ENCODE measurements at places on chromosomes 1 and 21. TPM values are rescaled to one million over a fixed set of nuclear protein-coding genes. Genes with fewer than 3 reads are reported as not detected.
A peak's percentile ranks its signal among the peaks of the same experiment; 100 is the strongest.

Gene KCNH1
- total RNA-seq: not detected

Gene PIK3C2B
- 35.3 TPM for total RNA-seq

GRCh38 chr21:44263221-44263760, 1.6 kb upstream of the DNMT3L start:
- H3K27ac ChIP-seq: no peak overlapping the region
- no peaks in the 10 kb centered on the region for H3K4me1 ChIP-seq
- no peak for DNase-seq

Gene AADACL3
- total RNA-seq: not detected

DNA sequence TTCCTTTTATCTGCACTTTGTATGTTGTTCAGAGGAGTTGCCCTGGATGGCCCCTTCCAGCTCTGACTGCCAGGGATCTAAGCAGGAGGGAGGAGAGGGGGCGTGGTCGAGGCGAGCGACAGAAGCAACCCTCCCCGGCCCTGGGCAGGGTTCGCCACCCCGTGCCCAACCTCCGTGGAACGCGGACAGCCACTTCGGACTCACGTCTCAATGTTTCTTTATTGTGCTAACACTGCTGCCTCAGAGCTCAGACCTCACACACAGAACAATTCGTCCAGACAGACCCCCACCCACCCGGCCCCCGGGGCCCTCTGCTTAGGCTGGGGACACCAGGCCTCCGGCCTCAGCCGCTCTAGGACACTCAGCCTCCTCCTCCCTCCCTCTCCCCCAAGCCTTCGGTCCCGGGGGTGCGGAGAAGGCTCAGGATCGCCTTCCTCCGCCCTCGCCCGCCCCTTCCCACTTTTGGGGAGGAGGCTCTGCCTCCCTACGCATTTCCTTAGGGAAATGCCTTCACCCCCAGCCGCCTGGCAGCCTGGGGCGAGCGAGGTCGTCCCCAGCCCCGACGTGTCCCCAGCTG, 8.3 kb downstream of the VSIG8 start:
- no peaks in the 10 kb centered on the region for H3K27me3 ChIP-seq
- peak overlapping the region; percentile 73 for H3K27ac ChIP-seq
- peak overlapping the region; percentile 84 for H3K4me3 ChIP-seq
- peaks cover 30% of the 10 kb centered on the region for H3K4me1 ChIP-seq

GRCh38 chr1:238476841-238477240, 586.1 kb upstream of the ZP4 start:
- H3K4me1 ChIP-seq: no peaks in the 10 kb centered on the region
- H3K36me3 ChIP-seq: no peaks in the 10 kb centered on the region
- H3K27me3 ChIP-seq: no peaks in the 10 kb centered on the region
- no peak overlapping the region for H3K4me3 ChIP-seq

- H3K27me3 ChIP-seq: no peaks in the 10 kb centered on the region
- no peak overlapping the region for H3K4me3 ChIP-seq
Measured at GRCh38 chr1:52532731-52533327, 20.1 kb downstream of the TUT4 start.

Gene KRTAP13-2
- not detected for total RNA-seq

Gene NHLH1
- total RNA-seq: not detected

Gene FAM151A
- not detected for total RNA-seq

Gene SIM2
- total RNA-seq: 71.2 TPM

Gene NCMAP
- 1.8 TPM for total RNA-seq

GRCh38 chr1:34926156-34926555, 3.3 kb downstream of the DLGAP3 start:
- no peaks in the 10 kb centered on the region for H3K4me1 ChIP-seq
- no peak overlapping the region for H3K27ac ChIP-seq
- H3K4me3 ChIP-seq: no peak overlapping the region
- no peaks in the 10 kb centered on the region for H3K36me3 ChIP-seq
- peaks cover 60% of the 10 kb centered on the region for H3K27me3 ChIP-seq

- no peaks in the 10 kb centered on the region for H3K36me3 ChIP-seq
- no peak overlapping the region for H3K4me3 ChIP-seq
- H3K4me1 ChIP-seq: no peaks in the 10 kb centered on the region
- H3K27me3 ChIP-seq: no peaks in the 10 kb centered on the region
- no peak overlapping the region for H3K27ac ChIP-seq
Measured at GRCh38 chr1:24090736-24091135, 21.2 kb downstream of the MYOM3 start.

- no peak for DNase-seq
- no peaks in the 10 kb centered on the region for H3K36me3 ChIP-seq
- no peak overlapping the region for H3K27ac ChIP-seq
- no peaks in the 10 kb centered on the region for H3K4me1 ChIP-seq
Measured at GRCh38 chr21:34345091-34345871, 18.5 kb upstream of the KCNE2 start.

DNA sequence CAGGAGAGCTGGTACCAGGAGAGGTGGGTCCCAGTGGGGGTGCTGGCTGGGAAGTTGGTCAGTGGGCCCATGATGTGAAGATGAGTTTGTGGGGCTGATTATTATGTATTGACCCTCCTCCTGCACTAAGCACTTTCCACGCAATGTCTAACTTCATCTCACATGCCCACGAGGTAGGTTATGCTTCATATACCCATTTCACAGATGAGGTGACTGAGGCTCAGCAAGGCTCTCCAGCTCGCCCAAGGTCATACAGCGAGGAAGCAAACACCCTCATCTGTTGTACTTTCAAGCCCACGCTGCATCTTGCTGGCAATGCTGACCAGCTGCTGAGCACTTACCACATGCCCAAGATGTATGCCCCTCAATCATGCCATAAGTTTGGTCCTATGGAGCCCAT, 175.8 kb downstream of the GRIK3 start:
- no peaks in the 10 kb centered on the region for H3K4me1 ChIP-seq
- H3K27me3 ChIP-seq: peaks cover 73% of the 10 kb centered on the region
- H3K27ac ChIP-seq: no peak overlapping the region

Gene PPP1R8
- total RNA-seq: 85.0 TPM

DNA sequence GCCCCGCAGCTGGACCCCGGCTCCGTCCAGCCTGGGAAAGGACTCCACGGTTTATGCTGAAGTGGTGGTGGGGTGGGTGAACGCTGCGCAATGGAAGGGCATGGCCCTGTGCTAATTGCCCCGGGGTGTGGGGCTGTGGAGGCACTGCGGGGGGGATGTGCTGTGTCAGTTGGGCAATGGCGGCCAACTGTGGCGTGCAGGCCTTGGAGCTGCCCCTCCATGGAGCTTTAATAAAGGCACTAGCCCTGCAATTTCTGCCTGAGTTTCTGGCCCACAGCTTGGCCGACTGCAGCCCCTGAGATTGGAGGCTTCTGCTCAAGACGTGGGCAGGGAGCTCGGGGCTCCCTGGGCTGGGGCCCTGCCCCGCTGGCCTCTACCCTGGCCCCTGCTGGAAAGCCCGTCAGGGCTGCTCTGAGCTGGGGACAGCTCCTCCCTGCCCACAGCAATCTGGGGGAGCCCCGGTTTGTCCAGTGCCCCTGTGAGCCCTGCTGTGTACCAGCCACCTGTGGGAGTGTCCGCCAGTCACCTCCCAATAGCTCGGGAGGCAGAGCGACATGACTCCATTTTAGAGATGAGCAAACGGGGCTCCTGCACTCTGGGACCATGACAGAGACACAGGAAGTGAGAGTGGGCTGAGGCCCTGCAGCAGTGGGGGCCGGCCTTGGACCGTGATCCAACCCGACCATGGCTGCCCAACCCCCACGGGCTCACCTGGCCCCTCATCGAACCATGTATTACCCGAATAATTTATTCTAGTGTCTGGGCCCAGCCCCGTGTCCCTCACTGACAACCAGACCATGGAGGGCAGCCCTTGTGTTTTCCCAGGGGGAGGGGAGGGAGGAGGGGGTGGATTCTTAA, 8.7 kb upstream of the TNFRSF14 start:
- H3K36me3 ChIP-seq: no peaks in the 10 kb centered on the region
- H3K27me3 ChIP-seq: no peaks in the 10 kb centered on the region
- peak overlapping the region; percentile 69 for H3K4me3 ChIP-seq
- H3K4me1 ChIP-seq: peaks cover 22% of the 10 kb centered on the region
- peak overlapping the region; percentile 64 for H3K27ac ChIP-seq
- DNase-seq: peak; percentile 32

Measured in PC-3 (cell line).